ENCODE measurements at places on chromosomes 11 and 22.

DNA sequence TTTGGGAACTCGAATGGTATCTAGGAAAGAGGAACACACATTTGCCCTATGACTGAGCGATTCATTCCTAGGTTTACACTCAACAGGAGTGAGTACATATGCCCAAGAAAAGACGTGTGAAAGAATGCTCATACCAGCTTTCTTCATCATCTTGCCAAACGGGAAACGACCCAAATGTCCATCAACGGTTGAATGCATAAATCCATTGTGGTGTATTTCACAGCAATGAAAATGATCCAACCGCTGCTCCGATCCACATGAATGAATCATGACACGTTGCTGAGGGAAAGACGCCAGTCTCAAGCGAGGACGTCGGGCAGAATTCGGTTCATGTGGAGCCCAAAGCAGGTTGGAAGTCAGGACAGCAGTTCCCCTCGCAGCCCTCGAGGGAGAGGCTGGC, 71.5 kb downstream of the CYTH4 start:
- DNase-seq, result no peak

DNA sequence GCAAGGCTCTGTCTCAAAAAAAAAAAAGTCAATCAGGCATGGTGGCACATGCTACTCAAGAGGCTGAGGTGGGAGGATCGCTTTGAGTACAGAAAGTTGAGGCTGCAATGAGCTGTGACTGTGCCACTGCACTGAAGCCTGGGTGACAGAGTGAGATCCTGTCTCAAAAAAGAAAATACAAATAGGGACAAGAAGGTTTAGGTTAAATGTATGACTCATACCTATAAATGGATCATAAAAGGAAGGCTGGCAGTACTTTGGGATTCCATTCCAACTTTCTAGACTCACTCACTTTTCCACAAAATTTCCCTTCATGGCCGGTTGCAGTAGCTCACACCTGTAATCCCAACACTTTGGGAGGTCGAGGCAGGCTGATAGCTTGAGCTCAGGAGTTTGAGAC, 25.6 kb upstream of the OSBP start:
- no peak for DNase-seq

GRCh38 chr11:86302092-86302793, at the start of gene HIKESHI:
TSS of gene HIKESHI (plus strand) at chr11:86302240. CDS start at chr11:86302449, 209 bp downstream.
- peak; percentile 91 for DNase-seq

DNA sequence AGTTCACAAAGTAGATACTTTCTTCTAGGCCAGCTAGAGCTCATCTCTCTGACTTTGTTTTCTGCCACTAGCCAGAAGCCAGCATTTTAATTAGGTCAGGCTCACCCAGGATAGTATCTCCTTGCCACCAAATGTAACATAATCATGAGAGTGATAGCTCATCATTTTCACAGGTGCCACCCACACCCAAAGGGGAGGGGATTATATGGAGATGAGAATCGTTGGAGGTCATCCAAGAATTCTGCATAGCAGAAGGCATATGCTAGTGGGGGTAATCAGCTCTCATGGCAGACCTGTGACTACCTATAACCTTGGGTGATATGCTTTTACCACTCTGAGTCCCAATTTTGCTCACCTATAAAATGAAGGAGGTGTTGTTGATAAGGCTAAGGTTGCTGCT, 523.0 kb downstream of the METTL15 start:
- no peak for DNase-seq

GRCh38 chr11:10462746-10463300, 7.8 kb downstream of the AMPD3 start:
- DNase-seq, result no peak

DNA sequence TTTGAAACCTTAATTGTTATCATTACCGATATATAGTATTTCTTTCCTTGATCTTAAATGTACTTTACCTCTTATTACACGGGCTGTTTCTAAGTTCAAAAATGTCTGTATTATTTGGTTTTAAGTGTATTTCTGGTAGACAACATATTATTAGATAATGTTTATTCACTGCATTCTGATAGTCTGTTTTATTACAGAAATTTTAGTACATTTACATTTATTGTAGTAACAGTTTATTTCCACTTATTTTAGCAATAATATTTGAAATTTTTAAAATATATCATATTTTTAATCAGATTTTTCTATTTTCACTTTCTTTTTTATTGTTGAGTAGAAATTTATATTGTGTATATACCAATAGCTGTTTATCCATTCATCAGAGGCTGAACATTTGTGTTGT, 1195.2 kb downstream of the TBC1D22A start:
- DNase-seq, result no peak

DNA sequence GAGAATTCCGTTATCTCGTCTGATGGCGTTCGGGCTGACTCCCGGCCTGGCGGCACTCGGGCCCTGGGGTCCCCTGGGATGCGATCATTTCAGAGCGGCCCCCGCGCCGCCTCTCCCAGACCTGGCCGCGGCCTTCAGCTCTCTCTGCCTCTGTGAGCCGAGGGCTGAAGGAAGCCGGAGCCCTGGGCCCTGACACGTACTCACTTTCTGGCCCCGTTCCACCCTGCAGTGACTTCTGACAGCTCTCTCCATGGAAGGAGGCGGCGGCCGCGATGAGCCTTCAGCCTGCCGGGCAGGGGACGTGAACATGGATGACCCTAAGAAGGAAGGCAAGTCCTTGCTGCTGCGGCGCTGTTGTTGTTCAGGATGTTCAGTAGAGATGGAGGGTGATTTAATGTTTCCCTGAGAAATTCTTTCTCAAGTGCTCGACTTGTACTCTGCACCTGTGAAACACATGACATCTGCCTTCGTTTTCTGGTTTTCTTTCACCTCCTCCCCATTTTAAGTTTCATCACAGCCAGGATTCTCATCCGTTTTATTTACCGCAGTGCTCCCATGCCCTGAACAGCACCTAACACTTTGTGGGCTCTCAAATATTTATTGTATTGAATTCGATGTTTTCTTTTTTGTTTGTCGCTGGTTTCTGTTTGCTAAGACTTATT, 612 bp downstream of the GTSE1 start:
- no peak for DNase-seq

GRCh38 chr11:6986487-6986886, 33.7 kb downstream of the ZNF214 start:
- no peak for DNase-seq

DNA sequence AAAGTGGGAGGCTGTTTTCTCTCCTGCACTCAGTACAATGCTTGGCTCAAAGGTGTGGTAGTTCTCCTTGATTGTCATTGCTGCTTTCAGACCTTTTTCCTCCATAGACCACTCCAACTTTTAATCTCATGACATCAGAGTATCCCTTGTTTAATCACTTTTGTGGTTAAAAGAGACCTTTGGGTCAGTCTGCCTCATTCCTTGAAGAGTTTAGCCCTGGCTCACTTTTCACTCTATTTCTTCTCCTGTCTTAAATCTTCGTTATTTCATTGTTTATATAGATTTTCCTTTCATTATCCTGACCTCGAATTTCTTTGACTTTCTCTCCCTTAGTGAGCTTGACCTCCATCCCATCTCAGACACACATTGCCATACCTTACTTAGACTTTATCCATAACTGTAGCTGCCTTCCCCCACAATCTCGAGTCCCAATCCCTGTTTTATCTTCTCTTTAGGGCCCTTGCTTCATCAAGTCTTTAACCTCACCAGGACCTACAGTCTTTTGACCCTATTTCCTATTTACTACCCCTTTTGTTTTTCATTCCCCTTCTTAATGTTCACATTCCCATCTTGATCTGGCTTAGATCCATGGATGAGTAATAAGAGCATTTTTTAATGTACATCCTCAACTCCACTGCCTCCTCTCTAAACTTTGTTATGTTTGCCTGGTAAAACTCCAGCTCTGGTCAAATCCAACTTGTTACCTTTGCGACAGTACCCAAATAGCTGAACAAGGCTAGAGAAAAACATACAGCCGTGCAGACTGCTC, 9.5 kb downstream of the ATXN10 start:
- no peak for DNase-seq

- no peak for DNase-seq
Observed at GRCh38 chr11:69230856-69231425, 63.0 kb upstream of the MYEOV start.

- no peak for DNase-seq
Observed at GRCh38 chr11:95698676-95699557, 90.7 kb downstream of the FAM76B start.

- DNase-seq, result no peak
Observed at GRCh38 chr22:48045369-48045768, 1282.9 kb downstream of the TBC1D22A start.

- DNase-seq, result no peak
Observed at GRCh38 chr11:57427727-57428082, 784 bp upstream of the SLC43A3 start.

DNA sequence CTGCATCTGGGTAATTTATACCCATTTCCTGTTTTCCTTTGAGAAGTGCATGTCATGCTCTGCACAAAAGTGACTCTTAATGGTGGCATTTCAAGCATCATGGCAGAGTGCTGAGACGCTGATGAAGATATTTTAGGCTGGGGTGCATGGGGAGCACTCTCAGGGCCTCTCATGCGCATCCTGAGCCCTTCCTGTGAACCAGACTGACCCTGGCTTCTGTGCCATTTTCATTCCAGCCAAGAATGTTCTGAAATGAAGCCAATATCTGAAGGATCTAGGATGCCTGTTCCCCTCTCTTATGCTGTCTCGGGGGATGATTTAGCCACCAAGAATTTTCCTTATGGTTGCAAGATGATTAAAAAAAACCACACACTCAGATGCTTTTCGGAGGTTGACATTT, 61.5 kb downstream of the MIAT start:
- DNase-seq, result no peak

GRCh38 chr11:122241566-122241965, 125.6 kb upstream of the BLID start:
- DNase-seq, result no peak

DNA sequence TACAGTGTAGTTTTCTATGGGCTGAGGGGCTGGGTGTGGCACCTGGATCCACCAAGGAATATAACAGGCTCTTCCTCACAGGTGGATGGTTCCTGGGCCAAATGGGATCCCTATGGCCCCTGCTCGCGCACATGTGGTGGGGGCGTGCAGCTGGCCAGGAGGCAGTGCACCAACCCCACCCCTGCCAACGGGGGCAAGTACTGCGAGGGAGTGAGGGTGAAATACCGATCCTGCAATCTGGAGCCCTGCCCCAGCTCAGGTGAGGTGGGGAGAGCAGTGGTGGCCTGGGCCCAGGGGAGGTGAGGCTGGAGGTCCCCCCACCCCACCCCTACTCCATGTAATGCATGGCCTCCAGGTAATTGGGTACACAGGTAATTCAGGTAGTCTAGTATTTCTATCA, 20.7 kb downstream of the ADAMTS15 start:
- DNase-seq, result no peak
